ENCODE measurements at places on chromosomes 4 and X. TPM values are rescaled to one million over a fixed set of nuclear protein-coding genes. Genes with fewer than 3 reads are reported as not detected.

The PPEF2 gene
- total RNA-seq, result 0.10 TPM

The USP17L28 gene
- not detected for total RNA-seq

The FOXR2 gene
- total RNA-seq, result not detected

The ZNF732 gene
- total RNA-seq, result not detected

The FREM3 gene
- 0.35 TPM for total RNA-seq

The PPP4R3C gene
- not detected for total RNA-seq

The CORIN gene
- 0.07 TPM for total RNA-seq

The BEX5 gene
- total RNA-seq, result 7.1 TPM

The ANKRD50 gene
- 0.44 TPM for total RNA-seq

The ENAM gene
- not detected for total RNA-seq

DNA sequence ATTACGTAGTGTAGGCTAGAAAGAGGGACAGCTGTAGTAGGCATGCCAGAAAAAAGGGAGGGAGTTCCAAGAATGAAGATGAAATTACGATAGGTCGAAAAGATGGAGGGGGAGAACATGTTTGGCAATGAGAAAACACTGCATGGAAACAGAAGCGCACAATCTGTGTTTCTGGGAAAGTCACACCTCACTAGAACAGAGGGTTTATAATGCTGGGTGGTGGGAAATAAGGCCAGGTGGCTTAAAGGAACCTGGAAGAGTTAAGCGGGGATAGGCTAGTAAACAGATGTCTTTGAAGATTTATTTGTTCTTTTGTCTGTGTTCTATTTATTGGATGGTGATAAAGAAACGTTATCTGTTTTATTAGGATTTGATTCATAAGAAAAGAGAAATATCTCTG, 29.1 kb downstream of the TRAPPC11 start:
- no peak for DNase-seq

DNA sequence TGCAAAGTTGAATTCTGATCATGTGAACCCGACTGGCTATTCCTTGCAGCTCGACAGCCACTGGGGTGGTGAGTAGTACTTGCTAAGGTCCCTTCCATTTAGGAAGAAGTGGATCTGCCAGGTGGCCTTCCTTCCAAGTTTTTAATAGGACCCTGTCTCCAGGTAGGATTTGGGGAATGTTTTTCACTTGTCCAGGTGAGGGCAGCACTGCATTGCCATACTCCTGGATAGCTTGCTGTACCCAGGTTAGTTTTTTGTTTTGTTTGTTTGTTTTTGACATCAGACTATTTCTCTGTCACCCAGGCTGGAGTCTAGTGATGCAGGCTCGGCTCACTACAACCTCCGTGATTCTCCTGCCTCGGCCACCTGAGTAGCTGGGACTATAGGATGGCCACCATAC, 29.8 kb downstream of the SAGE1 start:
- DNase-seq, result no peak

- DNase-seq, result no peak
These were observed 8.6 kb upstream of the GPRIN3 start for GRCh38 chr4:89316211-89316610.

GRCh38 chrX:135985973-135986310, 707 bp downstream of the SLC9A6 start:
- no peak for DNase-seq

DNA sequence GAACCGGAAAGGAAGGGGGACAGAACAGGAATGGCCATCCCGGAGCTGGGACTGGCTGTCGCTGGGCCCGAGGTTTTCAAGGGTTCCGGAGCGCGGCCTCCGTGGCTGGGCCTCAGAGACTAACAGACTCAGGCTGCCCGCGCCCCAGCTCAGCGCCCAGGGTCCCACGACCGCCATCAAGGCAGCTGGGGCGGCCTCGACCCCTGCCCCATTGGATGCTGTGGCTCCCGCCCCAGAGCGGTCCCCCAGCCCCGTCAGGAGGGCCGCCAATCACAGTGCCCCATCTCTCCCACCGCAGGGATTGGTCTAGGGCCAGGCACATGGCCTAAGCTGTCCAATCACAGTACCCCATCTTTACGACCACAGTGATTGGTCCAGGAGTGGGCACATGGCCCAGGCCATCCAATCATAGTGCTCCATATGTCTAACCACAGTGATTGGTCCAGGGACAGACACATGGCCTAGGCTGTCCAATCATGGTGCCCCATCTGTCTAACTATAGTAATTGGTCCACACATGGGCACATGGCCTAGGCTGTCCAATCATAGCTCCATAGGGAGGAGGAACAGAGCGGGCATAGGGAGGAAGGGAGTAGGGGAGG, 105.3 kb upstream of the NKX1-1 start:
- no peak for DNase-seq

GRCh38 chr4:123352966-123353365, 43.6 kb upstream of the SPRY1 start:
- no peak for DNase-seq

DNA sequence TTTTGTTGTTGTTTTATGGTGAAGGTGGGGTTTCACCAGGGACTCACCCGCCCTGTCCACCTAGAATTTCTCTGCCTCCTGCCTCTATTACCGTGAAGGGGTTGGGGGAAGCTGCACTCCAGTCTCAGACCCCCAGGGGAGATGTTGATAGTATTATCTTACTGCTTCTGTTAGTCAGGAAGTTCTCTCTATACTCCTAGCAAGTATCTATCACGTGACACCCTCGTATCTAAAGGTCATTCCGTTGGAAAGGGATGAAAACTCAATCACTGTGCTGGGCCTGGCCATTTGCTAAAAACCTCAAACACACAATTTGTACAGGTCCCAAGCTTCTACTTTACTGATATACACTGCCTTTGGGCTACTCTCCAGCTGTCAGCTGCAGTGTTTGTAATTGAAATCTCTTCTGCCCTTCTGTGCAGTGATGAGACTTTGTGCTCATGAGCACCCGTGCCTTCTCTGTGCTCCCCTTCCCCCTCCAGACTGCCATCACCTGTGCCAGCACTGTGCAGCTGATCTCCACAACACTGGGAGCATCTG, 188.5 kb upstream of the ANXA3 start:
- no peak for DNase-seq

- DNase-seq, result no peak
These were observed 61.2 kb downstream of the MOSPD2 start for GRCh38 chrX:14934423-14934822.

- no peak for DNase-seq
These were observed 83.9 kb upstream of the MSX1 start for GRCh38 chr4:4775493-4776004.

GRCh38 chrX:16920075-16920474, 26.4 kb upstream of the REPS2 start:
- no peak for DNase-seq

GRCh38 chrX:111200327-111200726, 70.0 kb downstream of the CAPN6 start:
- DNase-seq, result no peak

DNA sequence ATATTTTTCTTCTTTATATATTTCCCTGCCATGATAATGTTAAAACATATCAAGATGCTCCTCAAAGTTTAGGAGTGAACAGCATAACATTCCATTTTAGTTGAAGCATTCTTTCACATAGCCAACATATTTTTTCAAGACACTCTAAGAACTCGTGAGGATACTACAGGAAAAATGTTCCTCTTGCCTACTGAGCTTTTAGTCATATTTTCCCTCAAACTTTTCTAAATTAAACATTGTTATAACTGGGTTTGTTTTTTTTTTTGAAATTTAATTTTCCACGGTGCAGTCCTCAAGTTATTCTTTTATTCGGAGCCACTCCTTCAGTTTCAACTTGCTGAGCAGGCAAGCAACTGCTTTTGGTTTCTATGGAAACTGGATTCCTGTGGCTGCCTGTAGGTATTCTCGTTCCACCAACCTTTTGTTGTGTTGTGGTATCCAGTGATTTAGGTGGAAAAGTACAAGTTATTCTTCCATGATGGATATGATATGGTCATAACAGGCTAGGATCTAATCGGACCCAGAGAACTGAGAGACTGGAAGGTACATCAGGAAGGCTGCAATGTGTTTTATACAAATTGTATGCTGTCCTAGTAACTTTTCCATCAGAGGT, 248.0 kb downstream of the TRIML1 start:
- no peak for DNase-seq

GRCh38 chr4:113383111-113383785, 333.8 kb downstream of the ANK2 start:
- DNase-seq, result no peak

- DNase-seq, result no peak
These were observed 30.0 kb upstream of the JADE3 start for GRCh38 chrX:46882266-46882665.

- DNase-seq, result no peak
These were observed 512.3 kb upstream of the EPHA5 start for GRCh38 chr4:66182636-66183035.

GRCh38 chrX:132689612-132690563, 201.1 kb upstream of the MBNL3 start:
- DNase-seq, result no peak

DNA sequence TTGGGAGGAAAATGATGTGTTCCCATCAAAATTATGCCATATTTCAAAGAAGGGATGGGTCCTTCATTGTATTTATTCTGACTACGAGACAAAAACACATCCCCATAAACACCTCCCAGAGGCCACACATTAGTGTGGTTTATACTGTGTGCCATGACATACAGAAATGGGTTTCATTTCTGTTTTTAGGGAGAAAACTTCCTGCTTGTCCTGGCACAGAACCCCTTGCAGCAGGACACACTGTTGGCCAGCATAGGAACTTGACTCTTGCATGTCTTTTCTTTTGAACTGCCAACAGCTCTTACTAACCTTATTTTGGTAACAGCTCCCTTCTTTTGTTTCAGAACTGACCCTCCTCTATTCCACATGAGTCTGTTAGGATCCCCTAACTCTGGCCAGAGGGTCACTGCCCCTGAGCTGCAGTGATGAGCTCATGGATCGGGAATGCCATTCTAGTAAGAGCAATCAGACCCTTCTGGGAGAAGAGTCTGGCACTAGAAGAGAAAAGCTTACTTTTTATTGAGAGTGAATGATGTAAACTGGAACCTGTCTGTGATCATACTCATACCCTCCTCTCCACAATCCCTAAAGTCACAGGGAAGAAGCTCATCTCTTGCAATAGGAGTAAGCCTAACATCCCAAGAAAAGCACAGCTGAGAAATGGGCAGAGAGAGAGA, 86.4 kb downstream of the SMIM20 start:
- no peak for DNase-seq

DNA sequence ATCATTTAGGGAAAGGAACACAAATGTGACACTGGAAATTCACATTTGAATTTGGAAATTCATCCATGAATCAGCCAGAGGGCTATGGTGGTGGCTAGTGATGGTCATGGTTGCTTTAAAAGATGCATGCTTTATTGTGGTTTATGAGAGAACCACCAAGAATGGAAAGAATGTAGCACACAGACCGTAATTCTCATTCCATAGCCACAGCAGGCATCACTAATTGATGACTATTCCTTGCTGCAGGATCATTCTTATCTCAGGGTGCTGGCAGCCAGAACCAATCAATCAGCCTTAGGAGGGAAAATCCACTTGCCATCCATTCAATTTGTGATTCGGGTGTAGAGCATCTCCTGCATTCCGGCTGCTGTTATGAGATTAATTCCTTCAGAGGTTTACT, 115.6 kb downstream of the DHRSX start:
- DNase-seq, result no peak

DNA sequence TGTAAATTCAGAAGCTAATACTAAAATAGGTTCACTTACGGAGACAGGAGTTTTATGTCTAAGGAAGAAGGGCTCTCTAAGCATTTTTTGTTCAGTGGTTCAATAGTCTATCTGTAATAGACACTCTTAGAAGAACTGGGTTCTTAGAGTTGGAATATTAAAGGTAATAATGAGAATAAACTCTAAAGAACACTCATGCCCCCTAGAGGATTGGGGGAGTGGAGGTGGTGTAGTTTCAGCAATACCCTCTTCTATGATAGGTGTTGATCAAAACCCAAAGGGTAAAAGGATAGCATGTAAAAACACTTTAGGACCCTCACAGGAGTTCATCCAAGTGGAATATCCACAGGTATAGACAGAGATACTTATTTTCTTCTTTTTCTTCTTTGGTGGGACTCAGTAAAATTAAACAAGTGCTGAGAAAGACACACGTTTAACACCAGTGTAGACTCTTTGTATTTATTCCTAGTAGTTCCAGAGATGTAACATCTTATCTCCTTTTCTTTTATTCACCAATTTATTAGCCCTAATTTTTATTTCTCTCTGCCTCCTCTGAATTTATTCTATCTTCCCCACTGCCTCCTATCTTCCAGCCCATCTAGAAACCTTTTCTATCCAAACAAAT, 25.7 kb upstream of the MND1 start:
- no peak for DNase-seq

DNA sequence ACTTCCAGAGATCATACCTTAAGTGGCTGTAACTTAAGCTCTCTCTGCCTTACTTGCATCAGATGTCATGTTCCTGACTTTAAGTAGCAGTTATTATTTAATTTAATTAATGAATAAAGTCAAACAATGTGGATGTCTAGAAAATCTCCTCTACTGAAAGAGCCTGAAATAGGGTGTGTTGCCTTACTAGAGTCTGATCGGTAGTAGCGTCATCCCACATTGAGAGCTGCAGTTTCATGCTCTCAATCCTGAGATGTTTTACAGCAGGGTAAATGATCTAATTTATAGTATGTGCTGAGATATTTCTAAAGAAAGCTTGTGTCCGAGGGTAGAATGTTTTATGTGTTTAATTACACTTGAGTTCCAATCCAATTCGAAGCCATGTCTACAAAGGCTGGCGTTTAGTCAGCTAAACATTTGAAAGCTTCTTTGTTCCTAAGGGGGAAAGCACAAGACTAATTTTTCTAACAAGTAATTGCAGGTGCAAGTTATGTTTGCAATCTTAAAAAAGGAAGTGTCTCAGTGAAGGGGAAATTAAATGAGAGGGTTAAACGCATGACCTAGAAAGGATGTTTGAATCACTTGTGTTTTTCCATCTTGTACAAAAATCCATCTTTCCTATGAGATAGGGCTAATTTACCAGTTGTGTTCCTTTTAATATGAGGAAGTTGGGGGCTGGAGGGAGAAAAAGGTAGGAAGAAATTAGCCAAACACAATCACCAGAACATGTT, 391.0 kb upstream of the MAGEB2 start:
- DNase-seq, result no peak

DNA sequence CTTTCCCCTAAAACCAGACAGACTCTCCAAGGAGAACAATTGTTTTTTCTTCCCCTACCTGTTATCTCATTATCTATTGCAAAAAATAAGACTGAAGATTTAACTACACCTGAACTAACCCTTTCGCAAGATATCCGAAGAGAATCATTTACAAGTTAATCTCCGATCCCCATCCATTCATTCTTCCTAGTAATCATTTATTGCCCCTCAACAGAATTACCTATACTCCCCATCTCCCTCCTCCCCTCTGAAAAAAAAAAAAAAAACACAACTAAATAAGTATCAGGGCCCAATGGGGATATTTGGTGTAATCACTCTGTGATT, 28.9 kb upstream of the AP1S2 start:
- DNase-seq, result no peak

- DNase-seq, result no peak
These were observed 37.4 kb downstream of the ZNF718 start for GRCh38 chr4:161496-162284.

DNA sequence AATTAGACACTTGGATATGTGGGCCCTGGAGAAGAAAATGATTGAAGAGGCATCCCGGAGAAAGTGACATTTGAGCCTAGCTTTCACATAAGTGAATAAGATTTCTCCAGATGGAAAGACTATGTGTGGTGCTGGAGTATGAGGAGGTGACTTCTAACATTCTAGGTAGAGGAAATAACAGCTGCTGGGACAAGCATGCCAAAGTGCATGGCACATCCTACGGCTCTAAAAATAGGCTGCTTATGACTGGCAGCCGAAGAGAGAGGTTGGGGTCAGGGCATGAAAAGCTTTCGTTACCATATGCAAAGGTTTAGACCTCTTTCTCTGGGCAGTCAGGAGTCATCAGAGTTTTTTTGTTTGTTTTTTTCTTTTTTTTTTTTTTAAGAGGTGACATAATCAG, 142.0 kb downstream of the SOX3 start:
- no peak for DNase-seq

All from T-helper 17 cell (primary cell).